Left lobe of liver (tissue), 2 donors: ENCODE measurements at places on chromosomes 13 and 19.

DNA sequence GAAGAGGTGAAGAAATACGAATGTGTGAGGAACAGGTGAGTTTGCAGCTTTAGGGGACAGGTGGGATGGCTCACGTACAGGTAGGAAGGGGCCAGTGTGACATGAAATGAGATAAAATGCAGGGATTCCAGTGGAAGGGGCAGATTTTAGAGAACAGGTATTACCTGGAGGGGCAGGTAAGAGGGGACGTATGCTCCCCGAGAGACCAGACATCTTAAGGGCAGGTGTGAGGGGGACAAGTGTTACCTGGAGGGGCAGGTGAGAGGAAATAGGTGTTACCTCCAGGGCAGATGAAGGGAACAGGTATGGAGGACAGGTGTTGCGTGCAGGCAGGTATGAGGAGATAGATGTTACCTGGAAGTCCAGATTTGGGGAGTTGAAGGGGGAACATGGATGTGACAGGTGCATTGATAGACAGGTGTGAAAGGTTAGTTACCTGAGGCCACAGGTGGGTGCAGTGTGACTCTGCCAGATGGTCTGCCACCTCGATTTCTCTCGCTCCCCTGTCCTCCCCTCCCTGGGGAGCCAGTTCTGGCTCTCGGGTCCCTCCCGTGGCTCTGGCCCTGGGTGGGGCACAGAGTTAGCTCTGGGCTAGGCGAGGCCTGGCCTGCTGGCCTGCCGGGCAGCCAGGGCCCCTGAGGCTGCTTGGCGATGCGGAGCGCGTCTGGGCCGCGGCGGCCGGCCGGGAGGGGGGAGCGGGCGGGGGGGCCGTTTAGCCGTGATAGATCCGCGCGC is 2.1 kb downstream of the ERFL start:
- no peak for DNase-seq

- no peak for DNase-seq
Measured at GRCh38 chr19:45613926-45614725, 12.1 kb upstream of the GPR4 start.

DNA sequence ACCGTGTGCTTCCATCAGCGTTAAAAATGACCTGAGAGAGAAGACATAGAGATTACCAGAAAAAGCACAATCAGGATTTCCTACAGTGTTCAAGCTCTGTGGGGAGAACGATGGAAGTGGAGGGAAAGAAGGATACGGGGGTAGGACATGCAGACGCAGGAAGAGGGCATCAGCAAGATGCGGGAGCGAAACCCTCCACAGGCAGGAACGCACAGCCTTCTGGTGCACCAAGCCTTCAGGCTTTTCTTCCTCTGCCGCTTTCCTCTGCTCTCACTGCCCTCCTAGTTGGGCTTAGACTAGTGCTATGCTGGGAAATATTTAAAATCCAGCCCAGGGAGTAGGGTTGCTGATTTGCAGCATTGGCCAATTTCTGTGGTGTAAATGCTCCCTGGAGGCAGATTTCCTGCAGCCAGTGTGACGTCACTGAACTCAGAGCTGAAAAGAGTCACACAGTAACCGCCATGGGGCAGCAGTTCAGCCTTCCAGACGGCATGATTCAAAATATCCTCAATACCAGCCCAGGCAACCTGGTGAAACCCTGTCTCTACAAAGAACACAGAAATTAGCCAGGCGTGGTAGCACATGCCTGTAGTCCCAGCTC is 205.1 kb upstream of the SOX1 start:
- no peak for DNase-seq

GRCh38 chr19:6988257-6988656 is 33.0 kb downstream of the MBD3L2B start:
- no peak for DNase-seq

DNA sequence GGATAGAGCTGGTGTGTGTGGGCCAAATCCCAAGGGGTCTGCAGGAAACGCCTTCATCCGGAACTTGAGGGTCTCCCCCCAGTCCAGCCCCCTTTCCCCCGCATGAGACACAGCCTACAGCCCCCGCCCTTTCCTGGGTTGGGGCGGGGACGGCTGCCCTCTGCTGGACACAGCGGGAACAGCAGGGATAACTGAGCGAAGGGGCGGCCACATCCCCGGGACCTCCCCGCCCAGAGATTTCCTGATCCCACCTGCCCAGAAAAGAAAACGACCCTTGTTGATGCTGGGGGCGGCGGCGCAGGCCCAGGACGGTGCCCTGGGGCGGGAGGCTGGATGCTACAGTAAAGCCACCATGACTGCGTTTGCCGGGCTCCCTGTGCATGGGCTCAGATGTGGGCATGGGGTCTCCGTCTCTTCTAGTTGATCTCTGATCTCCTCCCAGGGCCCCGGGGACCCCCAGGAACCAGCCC is 14.2 kb downstream of the ONECUT3 start:
- DNase-seq = peak; percentile 54

GRCh38 chr19:28710278-28710677 is 502.7 kb downstream of the UQCRFS1 start:
- DNase-seq = no peak

GRCh38 chr13:55682776-55683175 is 1457.9 kb upstream of the PRR20A start:
- DNase-seq = no peak

DNA sequence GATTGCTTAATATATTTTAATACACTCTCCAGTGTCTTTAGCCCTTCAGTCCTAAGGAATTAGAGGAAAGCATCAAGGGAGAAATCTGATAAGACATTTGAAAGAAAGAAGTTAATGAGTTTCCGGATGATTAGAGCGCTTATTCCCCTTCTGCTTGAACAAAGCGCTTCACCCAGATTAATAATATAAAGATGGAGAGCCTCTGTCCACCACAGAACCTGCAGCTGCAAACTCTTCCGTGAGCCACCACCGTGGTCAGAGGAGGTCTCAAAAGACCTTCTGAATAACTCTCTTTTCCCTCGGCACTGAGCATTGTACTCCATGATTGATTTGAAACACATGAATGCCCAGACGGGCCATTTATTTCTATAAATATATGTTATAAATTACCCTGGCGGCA is 14.2 kb upstream of the TUBGCP3 start:
- DNase-seq = no peak

- peak; percentile 84 for DNase-seq
Measured at GRCh38 chr19:913080-913748, at the start of gene R3HDM4. Gene R3HDM4, minus strand, starts transcription at chr19:913219. Its CDS starts 62 bp downstream, at chr19:913157.

DNA sequence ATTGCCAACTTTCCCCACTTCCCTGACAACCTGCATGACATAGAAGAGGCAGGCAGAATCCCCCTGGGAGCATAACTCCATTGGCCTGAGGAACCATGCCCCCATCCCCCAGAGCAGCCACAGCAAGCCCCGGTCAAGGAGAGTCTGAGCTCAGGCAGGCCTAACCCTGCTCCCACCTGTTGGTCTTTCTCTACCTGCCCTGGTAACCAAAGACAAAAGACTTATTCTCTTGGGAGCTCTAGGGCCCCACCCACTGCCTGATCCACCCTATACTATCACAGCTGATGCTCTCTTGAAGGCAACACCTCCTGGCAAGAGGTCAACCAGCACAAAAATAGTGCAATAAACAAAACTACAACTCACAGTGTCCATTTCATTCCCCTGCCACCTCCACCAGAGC is 59.3 kb downstream of the TNFSF13B start:
- DNase-seq = no peak

- DNase-seq = no peak
Measured at GRCh38 chr19:51687791-51688670, 5.1 kb upstream of the SPACA6 start.

- no peak for DNase-seq
Measured at GRCh38 chr13:101919541-101920181, 467.2 kb downstream of the ITGBL1 start.

DNA sequence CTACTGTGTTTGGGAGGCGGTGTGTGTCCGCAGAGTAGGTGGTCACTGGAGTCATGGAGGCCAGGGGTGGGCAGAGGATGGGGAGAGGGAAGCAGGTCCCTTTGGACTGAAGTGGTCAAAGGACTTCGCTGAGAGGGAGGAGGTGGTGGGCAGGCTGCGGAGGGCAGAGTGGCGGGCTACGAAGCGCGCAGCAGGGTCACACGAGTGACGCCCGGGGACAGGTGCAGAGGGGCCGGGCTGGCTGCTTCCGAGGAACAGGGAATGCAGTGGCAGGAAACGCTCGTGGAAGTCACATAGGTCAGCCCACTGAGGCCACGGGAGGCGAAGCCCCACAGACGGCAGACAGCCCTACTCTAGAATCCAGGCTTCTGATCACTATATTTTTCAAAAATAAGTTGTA is 111.5 kb downstream of the URI1 start:
- no peak for DNase-seq

GRCh38 chr13:37736045-37736444 is 133.5 kb downstream of the TRPC4 start:
- no peak for DNase-seq

- peak; percentile 81 for DNase-seq
Measured at GRCh38 chr19:56066152-56067023, 54.7 kb downstream of the ZNF787 start.

GRCh38 chr13:26872525-26873385 is 112.2 kb upstream of the GPR12 start:
- no peak for DNase-seq

DNA sequence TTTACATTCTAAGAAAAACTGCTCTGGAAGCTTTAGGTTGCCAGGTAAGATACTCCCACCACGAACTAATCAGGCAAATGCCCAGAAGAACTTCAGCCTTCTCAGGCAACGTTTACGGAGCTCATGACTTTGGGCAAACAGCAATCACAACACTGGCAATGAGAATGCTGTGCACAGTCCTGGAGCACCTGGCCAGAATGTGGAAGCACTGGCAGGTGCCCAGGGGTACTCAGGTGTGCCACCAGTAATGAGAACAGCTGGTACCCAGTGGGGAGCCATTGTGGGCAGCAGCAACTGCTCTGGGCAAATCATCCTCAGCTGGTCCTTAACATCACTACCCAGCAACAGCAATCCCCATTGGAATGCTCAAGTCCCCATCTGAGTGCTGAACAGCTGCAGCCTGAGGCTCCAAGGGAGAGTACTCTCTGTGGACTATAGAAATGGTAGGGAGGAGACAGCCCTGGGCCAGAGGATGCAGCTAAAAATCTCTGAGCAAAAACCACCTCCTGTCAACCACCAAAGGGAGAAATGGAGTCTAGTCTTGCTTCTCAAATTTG is 210.0 kb downstream of the FOXO1 start:
- DNase-seq = no peak

GRCh38 chr13:46321494-46322225 is 65.4 kb downstream of the RUBCNL start:
- peak; percentile 74 for DNase-seq

DNA sequence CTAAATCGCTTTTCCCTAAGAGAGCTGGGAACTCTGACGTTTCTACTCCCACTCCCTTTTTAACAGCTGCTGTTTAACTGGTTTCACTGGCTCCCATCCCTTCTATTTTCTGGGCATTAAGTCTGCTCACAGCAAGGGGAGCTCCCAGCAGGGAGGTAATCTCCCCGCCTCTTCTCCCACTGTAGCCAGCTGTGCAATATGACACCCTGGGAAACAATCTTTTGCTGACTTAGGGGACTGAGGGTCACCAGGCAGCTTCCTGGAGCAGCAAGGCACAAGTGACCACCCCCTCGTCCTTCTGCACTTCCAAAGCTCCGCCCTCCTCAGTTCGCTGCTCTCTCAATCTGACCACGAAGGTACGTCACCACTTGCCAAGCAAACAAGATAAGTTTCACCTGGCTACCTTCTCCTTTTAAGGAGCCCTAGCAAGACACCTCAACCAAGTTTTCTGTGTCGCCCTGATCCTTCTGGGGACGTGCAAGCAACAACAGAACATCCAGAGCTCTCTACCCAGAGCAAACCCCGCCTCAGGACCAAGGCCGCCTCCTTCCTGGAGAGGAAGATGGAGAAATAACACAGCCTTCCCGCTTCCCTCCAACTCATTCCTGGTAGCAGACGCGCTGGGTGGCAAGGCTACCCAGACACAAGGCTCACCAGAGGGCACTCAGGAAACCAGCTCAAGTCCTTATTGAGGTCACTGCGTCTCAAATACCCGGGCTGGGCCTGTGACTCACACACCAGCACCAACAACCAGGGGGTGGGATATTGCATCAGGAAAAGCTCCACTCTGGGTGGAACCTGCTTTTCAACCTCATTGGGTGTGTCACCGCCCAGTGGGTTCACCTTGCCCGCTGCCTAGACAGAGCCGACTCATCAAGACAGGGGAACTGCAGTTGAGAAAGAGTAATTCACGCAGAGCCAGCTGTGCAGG is 92.4 kb downstream of the STK24 start:
- DNase-seq = peak; percentile 68

GRCh38 chr19:28641395-28641794 is 571.6 kb downstream of the UQCRFS1 start:
- DNase-seq = no peak

- DNase-seq = no peak
Measured at GRCh38 chr19:35856546-35857149, at the start of gene KIRREL2. Gene KIRREL2, plus strand, starts transcription at chr19:35856911. Its CDS starts 209 bp downstream, at chr19:35857120.

- DNase-seq = no peak
Measured at GRCh38 chr19:37997911-37998344, 90.9 kb downstream of the SIPA1L3 start.

DNA sequence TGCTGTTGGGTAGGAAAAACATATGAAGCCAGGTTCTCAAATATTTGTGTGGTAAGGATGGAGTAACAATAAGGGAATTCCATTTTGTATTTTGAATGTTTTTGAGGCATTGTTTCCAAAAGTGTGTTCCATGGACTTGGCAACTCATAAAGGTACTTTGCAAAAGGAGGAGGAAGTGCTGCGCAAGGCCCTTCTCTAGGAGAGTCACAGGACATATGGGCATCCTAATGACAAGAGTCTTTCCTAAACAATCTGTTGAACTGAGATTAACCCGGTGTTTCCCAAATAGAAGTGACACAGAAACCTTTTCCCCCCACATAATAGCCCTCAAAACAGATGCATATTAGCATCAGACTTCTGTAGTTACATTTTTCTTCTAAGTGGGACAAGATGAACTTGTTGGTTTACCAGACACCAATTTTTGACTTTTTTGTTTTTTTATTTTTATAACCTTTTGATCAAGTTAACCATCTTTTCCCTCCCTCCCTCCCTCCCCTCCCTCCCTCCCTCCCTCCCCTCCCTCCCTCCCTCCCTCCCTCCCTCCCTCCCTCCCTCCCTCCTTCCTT is 209.3 kb downstream of the PCCA start:
- no peak for DNase-seq

- no peak for DNase-seq
Measured at GRCh38 chr13:81017513-81018152, 676.7 kb upstream of the SPRY2 start.

GRCh38 chr13:67221630-67222226 is 8.4 kb downstream of the PCDH9 start:
- no peak for DNase-seq
